CD8-positive, alpha-beta memory T cell (primary cell): ENCODE measurements at places on chromosomes 4 and X.
A peak's percentile ranks its signal among the peaks of the same experiment; 100 is the strongest.

GRCh38 chr4:14844061-14844460 lies 158.2 kb upstream of the CPEB2 start:
- DNase-seq, result no peak

- no peak for DNase-seq
These were observed 197.6 kb upstream of the PSAPL1 start for GRCh38 chr4:7632341-7632740.

DNA sequence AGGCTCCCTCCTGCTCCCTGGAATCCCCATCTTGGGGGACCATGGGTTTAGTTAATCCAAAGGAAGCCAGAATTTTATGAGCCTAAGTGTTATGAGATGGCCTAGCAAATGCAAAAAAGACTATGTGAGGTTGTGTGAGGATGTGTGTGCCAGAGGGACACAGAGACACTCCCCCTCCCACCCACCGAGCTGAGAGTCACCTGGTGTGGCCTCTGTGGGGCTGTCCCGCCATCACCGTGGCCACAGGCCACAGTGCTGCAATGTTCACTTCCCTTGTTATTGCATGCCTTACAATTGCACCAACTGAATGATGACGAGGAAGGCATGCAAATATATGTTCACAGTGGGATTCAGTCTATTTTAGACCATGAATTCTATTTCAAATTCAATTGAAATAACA lies 601 bp upstream of the FGFBP2 start:
- peak; percentile 70 for DNase-seq

GRCh38 chr4:151997461-151997860 lies 236.7 kb upstream of the GATB start:
- no peak for DNase-seq

DNA sequence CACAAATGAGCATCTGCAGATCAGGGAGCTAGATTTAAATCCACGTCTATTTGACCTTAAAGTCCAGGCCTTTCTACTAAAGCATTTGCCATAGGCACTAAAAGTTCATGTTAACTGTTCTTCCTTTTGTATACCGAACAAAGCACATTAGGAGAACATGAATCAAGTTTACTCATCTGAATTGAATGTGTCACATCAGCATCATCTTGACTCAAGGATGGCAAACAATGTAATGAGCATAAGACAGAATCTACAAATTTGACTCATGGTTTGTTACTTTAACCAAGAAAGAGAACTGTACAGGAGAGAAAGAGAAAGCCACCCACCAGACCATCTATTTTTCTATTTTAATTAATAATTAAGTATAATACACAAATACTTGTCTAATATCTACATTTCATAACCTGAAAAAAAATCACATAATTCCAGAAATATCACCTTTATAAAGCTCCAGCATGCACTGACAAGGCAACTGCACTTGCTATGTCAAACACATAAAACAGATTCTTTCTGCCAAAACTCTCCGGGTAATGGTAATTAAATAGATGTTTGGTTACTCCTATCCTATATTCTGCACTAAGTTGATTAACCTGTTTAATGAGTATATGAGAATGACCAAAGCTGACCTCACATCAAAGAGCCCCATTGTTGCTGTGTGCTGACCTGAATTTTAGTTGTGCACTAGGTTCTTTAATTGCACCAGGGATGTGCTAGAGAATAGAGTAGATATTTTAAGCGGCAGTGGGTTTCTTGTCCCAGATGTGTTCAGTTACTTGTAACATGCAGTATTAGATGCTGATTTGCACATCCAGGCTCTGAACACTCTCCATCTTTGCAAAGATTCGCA lies 42.5 kb upstream of the LEF1 start:
- no peak for DNase-seq

DNA sequence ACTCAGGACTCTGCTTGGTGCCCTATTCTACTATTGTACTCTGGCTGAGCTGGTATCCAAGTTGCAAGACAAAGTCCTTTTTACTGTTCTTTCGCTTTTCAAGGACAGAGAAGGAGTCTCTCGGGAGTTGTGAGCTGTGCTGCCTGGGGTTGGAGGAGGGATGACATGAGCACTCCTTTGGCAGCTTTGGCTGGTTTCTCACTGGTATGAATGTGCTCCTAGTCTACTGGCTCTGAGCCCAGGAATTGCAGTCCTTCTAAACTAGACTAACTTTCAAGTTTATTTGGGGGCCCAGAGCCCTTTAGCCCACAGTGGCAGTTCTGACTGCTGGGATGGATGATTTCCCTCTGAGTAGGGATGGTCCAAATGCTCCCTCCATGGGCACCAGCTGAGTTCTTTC lies 997.1 kb downstream of the RAB28 start:
- no peak for DNase-seq

GRCh38 chr4:14752341-14753046 lies 249.8 kb upstream of the CPEB2 start:
- DNase-seq, result no peak

DNA sequence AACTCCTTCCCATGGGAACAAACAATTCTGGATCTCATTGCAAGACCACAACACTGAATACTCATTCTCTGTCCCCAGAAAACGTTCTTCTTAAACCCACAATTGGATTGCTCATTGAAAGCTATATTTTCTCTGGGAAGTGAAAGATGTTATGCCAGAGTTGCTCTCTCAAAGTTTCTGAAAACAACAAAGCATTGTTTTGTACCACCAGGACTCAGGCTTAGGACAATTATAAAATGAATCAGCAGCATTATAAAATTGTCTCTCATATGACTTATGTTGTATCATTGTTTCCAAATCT lies 26.5 kb downstream of the TFDP3 start:
- DNase-seq, result no peak

- no peak for DNase-seq
These were observed 41.7 kb downstream of the ATP11C start for GRCh38 chrX:139890991-139891700.

DNA sequence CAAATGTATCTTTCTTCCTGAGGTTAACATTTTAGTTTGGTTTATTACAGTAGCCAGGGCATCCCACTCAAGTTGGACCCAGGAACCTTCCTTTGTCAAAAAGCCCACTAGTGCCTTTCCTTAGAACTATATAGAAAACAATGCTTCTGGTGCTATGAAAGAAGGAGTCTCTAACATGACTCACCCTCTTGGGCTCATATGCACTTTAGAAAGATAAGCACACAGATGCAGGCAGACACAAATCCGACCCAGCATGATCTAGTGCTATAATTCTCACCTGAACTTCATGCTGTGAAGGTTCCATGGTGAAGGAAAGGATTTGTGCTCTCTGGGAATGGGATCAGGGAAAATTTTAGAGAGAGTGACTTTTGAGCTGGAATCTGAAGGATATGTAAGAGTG lies 289.4 kb downstream of the ANKRD50 start:
- DNase-seq, result no peak
